NCI-H526 (cell line): ENCODE measurements at places on chromosomes 11 and 22.
A peak's percentile ranks its signal among the peaks of the same experiment; 100 is the strongest.

DNA sequence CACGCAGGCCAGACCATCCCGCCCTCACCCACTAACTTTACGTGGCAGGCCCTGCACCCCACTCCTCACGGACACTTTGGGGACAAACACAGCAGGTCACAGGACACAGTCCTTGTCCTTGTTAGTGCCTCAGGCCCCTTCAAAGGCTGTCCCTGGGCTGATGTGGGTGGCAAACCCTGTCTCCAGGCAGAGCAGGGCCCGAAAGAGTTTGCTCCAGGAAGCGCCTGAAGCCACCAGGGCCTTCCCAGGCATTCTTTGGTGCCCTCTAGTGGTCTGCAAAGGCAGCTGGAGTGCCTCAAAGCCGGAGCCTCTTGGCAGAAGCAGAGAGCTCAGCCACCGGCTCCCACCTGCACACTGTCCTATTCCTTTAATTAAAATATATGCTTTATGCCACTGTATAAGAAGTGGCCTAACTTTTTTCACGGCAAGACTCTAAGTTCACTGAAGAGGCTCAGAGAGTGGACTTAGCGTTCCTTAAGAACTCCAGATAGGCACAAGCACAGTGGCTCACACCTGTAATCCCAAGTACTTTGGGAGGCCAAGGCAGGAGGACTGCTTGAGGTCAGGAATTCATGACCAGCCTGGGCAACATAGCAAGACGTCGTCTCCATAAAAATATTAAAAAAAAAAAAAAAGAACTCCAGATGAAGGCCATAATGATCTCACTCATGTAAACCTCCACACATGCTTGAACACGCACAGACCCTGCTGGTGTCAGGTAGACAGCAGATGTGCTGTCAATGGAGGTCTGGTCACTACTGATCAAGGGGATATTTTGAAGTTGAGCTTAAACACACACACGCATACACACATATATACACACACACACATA is 11.1 kb downstream of the TXN2 start:
- DNase-seq: peak; percentile 29

DNA sequence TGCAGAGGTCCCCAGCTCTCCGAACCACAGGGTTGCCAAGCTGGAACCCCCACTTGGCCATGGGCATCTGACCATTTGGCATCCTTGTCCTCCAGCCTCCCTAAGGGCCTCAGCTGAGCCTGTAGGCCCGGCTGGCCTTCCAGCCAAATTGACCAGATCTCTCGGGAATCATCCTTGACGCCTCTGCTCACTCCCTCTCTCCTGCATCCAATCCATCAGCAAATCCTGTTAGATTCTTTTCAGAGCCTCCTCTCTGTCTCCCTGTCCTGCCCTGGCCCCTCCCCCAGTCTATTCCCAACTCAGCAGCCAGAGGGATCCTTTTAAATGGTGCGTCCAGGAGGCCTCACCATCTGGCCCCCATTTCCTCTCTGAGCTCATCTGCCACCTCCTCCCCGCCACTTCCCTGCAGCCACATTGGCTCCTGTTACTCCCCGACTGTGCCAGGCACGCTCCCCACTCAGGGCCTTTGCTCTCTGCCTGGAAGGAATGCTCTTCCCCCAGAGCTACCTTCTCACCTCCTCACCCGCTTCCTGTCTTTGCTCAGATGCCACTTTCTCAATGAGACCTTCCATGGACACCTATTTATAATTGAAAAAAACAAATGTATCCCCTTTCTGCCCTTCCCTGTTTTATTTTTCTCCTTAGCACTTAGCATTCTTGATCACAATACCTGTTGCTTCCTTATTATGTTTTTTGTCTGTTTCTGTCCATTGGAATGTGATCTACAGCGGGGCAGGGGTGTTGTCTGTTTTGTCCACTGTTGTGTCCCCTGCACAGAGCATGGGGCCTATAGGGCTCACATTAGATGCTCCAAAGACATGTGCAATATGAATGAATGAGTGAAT is 78.1 kb downstream of the NFAM1 start:
- no peak for DNase-seq

GRCh38 chr11:114784216-114784615 is 105.9 kb downstream of the NXPE2 start:
- DNase-seq: no peak

DNA sequence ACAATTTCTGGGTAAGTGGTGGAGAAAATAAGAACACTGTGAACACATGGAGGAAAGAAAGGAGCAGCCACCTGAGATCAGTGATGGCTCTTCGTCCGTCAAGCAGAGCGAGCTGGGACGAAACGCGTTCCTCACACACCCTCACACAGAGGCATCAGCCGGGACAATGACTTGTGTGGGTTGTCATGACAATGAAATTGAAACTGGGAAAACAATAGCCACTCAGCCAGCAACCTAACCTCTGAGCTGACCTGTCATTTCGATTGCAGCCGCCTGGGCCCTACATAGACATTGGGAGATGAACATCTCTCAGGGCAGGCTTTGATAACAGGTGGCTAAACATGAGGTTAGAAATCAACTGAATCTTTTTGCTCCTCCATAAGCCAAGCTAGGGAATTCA is 51.3 kb downstream of the TRIM29 start:
- no peak for DNase-seq

DNA sequence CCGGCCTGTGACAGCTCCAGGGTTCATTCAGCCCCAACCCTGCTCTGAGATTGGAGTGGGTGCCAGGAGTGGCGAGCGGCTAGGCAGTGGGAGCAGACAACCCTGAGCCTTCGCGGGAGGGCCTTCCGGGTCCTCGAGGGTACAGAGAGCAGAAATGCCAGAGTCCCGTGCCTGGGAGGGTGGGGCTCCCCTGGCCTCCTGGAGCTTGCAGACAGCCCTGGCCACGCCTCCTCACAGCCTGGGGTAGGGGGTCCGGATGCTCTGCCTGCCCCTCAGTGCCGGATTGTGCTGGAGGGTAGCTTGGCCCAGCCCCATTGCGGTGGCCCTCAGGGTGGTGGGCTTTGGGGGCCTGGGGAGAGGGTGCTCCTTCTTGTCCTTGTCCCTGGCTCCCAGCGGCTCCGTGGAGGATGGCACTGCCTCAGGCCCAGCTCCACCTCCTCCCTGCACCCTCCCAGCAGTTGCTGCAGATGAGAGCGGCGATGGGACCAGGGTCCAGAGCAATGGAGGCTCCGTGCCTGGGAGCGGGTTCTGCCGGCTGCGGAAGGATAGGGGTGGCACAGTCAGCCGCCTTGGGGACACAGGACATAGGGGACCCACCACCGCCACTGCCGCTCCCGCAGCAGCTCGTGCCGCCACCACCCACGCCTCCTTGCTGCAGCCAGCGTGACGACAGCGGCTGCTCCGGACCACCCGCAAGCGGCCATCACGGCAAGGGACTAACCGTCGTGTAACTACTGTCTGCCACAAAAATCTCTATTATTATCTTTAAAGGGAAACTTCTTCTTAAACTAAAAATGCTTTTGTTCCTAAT is 34.9 kb upstream of the OR10G7 start:
- DNase-seq: peak; percentile 82

- no peak for DNase-seq
Measured at GRCh38 chr11:122207921-122208764, 92.1 kb upstream of the BLID start.

GRCh38 chr11:66529069-66529468 is 16.8 kb downstream of the ZDHHC24 start:
- DNase-seq: no peak

GRCh38 chr22:19195796-19196731 is 17.5 kb upstream of the SLC25A1 start:
- no peak for DNase-seq

GRCh38 chr11:10116588-10116987 is 177.4 kb downstream of the SBF2 start:
- DNase-seq: no peak

GRCh38 chr11:100562128-100562527 is 125.0 kb upstream of the ARHGAP42 start:
- no peak for DNase-seq

GRCh38 chr22:27879923-27880322 is 39.1 kb downstream of the PITPNB start:
- no peak for DNase-seq

GRCh38 chr22:18966748-18967147 is 30.7 kb upstream of the PRODH start:
- no peak for DNase-seq

- DNase-seq: no peak
Measured at GRCh38 chr11:28110821-28111200, 2.6 kb downstream of the METTL15 start.

- DNase-seq: no peak
Measured at GRCh38 chr22:47629791-47630655, 867.6 kb downstream of the TBC1D22A start.

GRCh38 chr11:75135651-75136050 is 15.3 kb upstream of the SLCO2B1 start:
- no peak for DNase-seq

GRCh38 chr11:30310623-30311022 is 12.3 kb upstream of the ARL14EP start:
- no peak for DNase-seq

DNA sequence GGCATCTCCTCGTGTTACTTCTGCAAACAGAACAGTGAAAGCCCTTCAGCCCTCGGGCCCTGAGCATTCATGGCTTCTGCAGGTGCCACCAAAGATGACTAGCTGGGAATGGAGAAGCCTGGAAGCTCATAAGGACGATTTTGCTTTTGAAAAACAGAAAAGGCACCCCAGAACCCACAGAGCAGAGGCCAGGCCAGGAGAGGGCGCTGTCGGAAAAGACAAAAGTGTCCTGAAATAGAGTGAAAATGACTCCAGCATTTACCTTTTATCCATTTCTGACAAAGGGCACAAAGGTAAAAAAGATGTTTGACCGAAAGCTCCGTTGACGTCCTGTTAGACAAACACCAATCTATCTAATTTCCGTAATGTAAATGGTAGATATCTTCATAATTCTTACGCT is 37.6 kb downstream of the ZNF195 start:
- DNase-seq: peak; percentile 81

DNA sequence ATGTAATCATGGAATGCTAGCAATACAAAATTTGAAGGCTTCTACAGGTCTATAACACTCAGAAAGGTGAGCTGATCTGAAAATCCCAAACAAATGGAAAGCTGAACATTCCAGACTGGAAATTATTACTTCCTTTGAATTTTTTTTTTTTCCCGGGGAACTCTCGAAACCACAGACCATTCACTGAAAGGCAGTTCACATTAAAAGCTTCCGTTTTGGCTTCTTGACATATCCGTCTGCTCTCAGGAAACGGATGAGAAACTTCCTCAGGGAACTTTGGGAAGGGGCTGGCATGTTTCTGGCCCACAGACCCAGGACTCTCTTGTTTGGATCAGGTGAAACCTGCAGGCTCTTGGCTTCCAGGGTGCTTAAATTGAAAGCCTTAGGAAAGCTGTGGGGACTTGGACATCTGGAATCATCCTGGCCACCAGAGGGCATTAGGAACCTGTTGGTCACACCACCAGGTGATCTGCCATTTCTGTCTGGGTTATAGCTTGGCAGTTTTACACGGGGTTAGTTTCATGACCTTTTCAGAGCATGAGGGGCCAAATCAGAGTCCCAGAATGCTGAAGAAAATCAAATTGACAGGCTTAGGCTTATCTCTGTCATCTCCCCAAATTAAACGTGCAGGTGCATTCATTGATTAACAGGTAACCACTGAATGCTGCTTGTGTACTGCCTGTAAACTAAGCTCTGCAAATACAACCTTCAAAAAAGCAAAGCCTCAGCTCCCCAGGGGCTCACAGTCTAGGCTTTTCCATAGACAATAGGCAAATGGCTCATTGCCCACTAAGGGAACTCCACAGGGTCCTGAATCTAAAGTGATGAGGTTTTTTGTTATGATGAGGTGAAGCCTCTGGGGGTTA is 22.7 kb upstream of the GRAMD1B start:
- peak; percentile 99 for DNase-seq

DNA sequence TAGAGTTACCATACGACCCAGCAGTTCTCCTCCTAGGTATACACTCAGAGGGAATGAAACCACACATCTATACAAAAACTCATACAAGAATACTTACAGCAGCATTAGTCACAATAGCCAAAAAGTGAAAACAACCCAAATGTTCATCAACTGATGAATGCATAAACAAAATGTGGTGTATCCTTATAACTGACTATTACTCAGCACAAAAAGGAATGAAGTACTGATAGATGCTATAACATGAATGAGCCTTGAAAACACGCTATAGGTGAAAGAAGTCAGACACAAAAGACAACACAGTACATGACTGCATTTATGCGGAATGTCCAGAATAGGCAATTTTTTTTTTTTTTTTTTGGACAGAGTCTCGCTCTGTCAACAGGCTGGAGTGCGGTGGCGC is 23.1 kb downstream of the NCAPD3 start:
- DNase-seq: no peak

GRCh38 chr11:99383648-99384245 is 363.0 kb downstream of the CNTN5 start:
- peak; percentile 32 for DNase-seq

GRCh38 chr11:125093502-125093901 is 17.9 kb downstream of the TMEM218 start:
- no peak for DNase-seq

GRCh38 chr22:27984723-27985122 is 65.7 kb upstream of the PITPNB start:
- DNase-seq: no peak

DNA sequence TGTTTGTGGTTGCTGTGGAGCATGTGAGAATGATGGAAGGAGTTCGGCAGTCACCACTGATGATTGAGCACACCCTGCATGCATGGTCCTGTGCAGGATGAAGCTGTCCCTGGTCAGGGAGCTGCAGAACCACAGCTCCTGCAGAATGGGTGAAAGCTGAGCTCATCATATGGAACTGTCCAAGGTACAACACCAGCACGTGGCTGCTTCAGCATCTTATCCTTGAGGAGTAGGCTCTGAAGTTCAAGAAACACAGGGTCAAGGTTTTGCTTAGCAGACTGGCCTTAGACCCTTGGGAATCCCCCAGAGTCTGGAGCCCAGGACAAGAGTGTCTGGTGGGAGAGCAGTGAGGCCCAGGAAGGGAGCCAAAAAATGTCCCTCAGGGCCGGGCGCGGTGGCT is 182.4 kb upstream of the LARGE1 start:
- DNase-seq: no peak

DNA sequence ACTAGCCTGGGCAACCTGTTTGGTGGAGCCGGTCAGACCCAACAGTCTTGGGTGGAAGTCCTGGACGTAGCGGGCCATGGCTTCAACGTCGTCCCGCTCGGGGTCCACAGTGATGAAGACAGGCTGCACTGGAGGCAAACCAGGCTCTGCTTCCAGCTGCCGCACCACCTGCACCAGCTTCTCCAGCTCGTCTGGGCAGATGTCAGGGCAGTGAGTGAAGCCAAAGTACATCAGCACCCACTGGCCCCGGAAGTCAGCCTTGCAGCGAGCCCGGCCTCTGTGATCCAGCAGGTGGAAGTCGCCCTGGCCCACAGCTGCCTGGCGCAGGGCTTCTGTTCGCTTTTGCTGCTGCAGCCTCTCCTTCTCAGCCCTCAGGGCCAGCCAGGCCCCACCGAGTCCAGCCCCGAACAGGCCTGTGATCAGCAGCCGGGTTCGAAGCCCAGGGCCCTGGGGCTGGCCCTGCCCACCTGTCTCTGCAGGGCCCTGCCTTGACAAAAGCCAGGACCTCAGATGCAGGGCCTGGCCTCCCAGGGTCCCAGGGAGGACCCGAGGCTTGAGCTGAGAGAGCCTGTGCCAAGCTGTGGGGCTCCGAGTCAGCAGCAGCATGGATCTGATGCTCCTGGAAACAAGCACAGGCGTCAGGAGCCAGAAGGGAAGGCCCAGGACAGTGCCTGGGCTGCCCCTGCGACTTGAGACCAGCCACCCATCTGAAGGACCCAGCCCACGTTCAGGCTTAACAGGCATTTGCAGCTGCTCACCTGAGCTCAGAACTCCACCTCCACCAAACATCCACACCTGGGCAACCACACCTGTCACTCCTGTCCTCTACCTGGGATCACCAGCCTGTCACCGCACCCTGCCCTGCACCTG is 1.4 kb downstream of the SCO2 start:
- no peak for DNase-seq
